ENCODE measurements at places on chromosomes 12 and 14.

DNA sequence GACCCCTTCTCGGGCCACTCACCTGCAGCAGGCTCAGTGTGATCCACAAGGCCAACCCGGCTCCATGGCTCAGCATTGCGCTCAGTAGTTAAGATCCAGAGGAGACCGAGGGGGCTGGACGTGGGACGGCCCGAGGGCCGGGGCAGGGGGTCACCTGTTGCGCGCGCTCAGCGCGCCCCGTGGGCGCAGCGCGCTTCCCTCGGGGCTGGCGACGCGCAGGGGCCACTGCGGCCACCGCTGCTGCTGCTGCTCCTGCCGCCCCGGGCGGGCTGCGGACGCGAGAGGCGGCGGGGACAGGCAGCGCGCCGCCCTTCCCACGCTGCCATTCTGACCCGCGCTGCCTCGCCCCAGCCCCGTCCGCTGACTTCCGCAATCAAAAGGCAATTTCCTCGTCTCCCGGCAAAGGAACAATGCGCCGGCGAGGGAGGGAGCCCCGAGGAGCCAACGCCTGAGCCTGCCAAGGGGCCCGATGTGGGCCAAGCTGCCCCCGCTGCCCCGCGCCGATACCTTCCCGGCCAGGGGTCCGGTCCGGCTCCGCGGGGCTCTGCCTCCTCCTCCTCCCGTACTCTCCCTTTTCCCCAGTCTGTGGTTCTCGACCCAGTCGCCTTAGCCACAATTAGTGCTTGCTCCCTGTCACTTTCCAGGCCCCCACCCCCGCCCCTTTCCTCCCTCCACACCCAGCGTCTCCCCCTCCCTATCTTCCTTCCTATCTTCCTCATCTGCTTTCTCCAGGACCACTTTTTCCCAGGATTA, 27.3 kb downstream of the PTPRB start:
- DNase-seq, result no peak

GRCh38 chr12:57627501-57628279, 5.3 kb downstream of the B4GALNT1 start:
- DNase-seq, result no peak

GRCh38 chr12:78192979-78193378, 362.3 kb downstream of the NAV3 start:
- DNase-seq, result no peak

GRCh38 chr12:19440916-19441315, 1.6 kb downstream of the AEBP2 start:
- DNase-seq, result no peak

DNA sequence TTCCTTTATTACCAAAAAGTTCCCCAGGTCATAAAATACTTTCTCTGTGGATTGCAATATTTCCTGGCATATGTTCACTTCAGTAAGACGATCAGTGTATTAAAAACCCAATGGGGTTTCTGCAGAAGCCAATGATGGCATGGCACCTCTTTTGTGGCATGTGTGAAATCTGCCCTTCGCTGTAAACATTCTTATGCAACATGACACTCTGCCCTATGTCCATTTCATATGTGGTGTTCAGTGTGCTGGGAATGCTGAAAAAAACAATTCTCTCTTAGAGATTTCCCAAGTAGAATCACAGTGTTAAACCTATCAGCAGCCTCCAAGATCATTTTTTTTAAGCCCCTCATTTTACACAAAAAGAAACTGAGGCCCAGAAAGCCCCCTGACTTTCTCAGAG, 2.3 kb upstream of the MYBPC1 start:
- no peak for DNase-seq

- no peak for DNase-seq
These were observed 125.8 kb upstream of the AVPR1A start for GRCh38 chr12:63276537-63277365.

GRCh38 chr12:123490089-123490488, 32.1 kb downstream of the SNRNP35 start:
- no peak for DNase-seq

GRCh38 chr14:77804592-77804991, 4.7 kb downstream of the ADCK1 start:
- no peak for DNase-seq

DNA sequence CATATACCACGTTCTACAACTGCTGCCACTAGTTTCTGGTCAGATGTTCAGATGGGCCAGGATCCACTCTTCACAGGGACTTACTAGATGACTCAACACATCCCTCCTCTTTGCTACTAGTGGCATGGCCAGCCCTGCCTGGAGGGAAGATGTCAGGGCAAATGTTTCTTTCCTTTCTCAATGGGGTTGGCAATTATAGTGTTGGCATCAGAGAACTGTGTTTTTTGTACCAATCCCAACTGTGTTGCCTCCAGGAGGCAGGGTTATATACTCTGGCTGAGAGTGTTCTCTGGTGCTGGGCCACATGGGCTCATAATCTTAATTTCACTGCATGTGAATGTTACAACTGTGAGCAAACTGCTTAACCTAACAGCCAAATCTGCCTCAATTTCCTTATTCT, 69.9 kb upstream of the AVPR1A start:
- DNase-seq, result no peak

GRCh38 chr12:58026897-58027891, 85.8 kb downstream of the ATP23 start:
- no peak for DNase-seq

Data from stimulated activated CD4-positive, alpha-beta T cell treated with anti-CD3 and anti-CD28 coated beads, Interleukin-1b, Interleukin-23, amount 100 ng/mL, for 1 hour (primary cell).